ENCODE measurements at places on chromosomes 2 and 18. TPM values are rescaled to one million over a fixed set of nuclear protein-coding genes. Genes with fewer than 3 reads are reported as not detected.

SGPP2 gene
- not detected for total RNA-seq

TCF23 gene
- not detected for total RNA-seq

TXNDC2 gene
- total RNA-seq: 0.96 TPM

CCDC178 gene
- not detected for total RNA-seq

GTF2A1L gene
- 28.7 TPM for total RNA-seq

TFCP2L1 gene
- 0.42 TPM for total RNA-seq

ARHGEF4 gene
- 22.5 TPM for total RNA-seq

EDAR gene
- total RNA-seq: not detected

CREG2 gene
- 0.54 TPM for total RNA-seq

GALNT5 gene
- 0.89 TPM for total RNA-seq

SOX11 gene
- 0.87 TPM for total RNA-seq

RGPD8 gene
- total RNA-seq: 38.4 TPM

PGAP1 gene
- 4.8 TPM for total RNA-seq

SKOR2 gene
- total RNA-seq: not detected

TLX2 gene
- 0.94 TPM for total RNA-seq

MC5R gene
- not detected for total RNA-seq

AQP4 gene
- total RNA-seq: 0.89 TPM

PROM2 gene
- total RNA-seq: 11.4 TPM

DOK6 gene
- total RNA-seq: 3.4 TPM

PRSS56 gene
- total RNA-seq: not detected

GALR1 gene
- 0.35 TPM for total RNA-seq

KCNJ3 gene
- 1.2 TPM for total RNA-seq

ERMN gene
- not detected for total RNA-seq

EPG5 gene
- total RNA-seq: 33.7 TPM

KIF5C gene
- total RNA-seq: 3.3 TPM

GKN1 gene
- total RNA-seq: 4.7 TPM

ACOXL gene
- not detected for total RNA-seq

ABCB11 gene
- not detected for total RNA-seq
